ENCODE measurements at places on chromosomes 11 and 22.
A peak's percentile ranks its signal among the peaks of the same experiment; 100 is the strongest.

DNA sequence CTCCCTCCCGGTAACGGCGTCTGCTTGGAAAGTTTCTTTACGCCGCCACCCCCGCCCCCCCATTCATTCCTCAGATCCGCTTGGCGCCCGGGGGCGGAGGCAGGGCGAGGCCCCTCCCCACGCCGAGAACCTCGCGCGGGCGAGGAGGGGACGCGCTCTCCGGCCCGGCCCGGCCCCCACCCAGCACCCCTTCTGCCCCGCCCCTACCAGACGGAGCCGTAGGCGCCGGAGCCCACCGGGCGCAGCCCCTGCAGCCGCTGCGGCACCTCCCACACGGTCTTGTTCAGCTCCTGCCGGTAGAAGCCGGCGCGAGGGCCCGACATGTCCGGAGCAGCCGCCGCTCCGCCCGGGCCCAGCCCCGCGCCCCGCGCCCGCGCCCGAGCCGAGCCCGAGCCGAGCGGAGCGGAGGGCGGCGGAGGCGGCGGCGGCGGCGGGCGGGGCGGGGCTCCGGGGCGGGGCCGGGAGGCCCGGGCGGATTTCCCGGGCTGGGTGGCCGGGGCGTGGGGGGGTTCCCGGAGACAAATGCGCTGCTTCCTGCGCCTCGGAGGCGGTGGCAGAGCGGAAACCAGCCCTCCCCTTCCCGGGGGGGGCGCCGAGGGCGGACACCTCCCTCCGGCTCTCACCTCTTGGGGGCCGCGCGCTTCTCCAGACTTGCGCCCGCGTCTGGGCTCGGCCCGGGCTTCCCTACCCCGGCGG is at the start of gene MAPK11:
MAPK11 (minus strand) TSS at position 411 of the 696 bp plus-strand sequence; CDS start at position 323, 88 bp downstream.
- DNase-seq: peak; percentile 41

GRCh38 chr11:123195188-123196059 is at the start of gene CLMP:
CLMP (minus strand) TSS chr11:123195248; CDS start chr11:123194940, 308 bp downstream.
- DNase-seq: no peak

GRCh38 chr11:120255519-120255866 is 15.6 kb downstream of the POU2F3 start:
- no peak for DNase-seq

GRCh38 chr11:134521001-134521400 is 109.0 kb upstream of the B3GAT1 start:
- DNase-seq: no peak

DNA sequence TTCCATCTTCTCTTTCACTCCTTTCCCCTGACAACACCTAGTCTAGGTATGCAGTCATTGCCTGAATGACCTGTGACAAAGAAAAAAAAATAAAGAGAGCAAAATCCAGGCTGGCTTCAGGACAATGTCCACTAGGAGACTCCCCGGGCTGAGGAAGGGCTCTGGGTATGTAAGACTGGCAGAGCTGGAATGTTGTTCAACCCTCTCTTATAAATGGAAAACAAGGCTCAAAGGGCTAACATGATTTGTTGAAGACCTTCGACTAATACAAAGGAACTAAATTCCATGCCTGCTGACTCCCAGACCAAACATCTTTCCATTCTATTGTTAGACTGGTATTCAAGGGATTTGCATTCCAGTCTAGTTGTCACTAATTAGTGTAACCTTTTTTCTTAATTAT is 122.2 kb downstream of the ARL14EP start:
- no peak for DNase-seq

- DNase-seq: no peak
Observed at GRCh38 chr11:86802601-86803051, 2.3 kb downstream of the PRSS23 start.

DNA sequence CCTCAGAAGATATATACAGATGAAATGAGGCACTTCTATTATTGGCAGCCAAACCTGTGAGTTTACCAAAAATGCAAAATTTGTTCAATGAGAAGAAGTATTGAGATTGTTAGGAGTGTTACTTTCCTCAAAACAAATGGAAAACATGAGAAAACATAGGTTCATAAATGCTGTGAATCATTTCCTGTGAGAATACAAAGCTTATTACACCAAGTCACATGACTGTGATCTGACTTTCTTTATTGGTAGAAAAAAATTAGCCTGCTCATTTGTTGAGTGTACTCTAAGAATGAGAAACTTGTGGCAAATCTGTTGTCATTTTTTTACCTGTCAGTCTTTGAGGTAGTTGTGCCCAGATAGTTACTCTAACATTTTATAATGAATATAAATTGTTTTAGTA is 215.1 kb downstream of the TMEM135 start:
- no peak for DNase-seq

GRCh38 chr11:30091737-30092136 is 74.9 kb upstream of the KCNA4 start:
- no peak for DNase-seq

- DNase-seq: no peak
Observed at GRCh38 chr22:43829904-43830851, 18.1 kb upstream of the EFCAB6 start.

- no peak for DNase-seq
Observed at GRCh38 chr11:129394709-129395108, 19.1 kb downstream of the BARX2 start.

DNA sequence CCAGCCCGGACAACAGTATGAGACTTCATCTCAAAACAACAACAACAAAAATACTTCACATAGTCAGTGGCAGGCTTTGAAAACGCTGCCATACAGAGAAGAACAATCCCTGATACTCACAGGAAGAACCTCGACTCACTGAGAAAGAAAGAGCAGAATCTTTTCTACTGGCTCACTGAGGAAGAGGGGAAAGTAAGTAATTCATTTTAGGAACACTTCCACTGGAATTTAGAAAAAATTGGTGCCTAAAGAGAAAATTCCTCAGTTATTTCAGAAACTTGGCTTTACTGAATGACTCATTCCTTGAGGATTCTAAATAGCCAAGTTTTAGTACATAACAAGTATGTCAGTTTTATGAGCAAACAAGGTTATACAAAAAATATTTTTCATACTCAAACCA is 12.3 kb downstream of the NARS2 start:
- no peak for DNase-seq

DNA sequence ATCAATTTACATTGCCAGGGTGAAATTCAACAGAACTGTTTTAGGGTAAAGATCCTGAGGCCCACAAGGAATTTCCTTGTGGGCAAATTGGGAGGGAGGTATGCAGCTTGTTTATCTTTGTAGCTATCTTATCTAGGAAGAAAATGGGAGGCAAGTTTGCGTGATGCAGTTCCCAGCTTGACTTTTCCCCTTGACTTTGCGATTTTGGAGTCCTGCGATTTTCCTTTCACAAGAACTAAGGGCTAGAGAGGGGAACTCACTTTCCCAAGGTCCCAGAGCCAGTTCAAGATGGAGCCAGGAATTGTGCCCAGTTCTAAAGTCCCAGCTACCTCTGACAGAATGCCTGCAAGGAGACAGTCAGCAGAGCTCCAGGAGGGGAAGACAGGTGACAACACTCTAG is 30.7 kb downstream of the RIBC2 start:
- DNase-seq: no peak

- DNase-seq: no peak
Observed at GRCh38 chr22:41264408-41264941, 21.5 kb downstream of the RANGAP1 start.

DNA sequence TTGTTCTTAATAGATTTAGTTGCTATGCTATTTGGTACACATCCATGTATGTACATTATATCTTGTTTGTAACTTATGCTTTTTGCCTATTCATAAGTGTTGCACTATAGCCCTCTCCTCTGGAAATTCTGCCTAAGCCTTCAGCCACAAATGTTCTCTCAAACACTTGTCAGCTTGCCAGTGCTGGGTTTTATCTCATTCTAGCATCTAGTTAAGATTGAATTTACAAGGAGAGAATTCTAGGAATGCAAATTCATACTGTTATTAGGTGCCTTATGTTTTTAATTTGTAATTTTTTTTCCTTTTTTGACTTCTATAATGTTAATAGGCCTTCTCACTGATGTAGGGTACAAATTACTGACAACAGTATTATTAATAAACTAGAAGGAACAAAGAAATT is 14.6 kb upstream of the CTSC start:
- DNase-seq: no peak

GRCh38 chr11:103681855-103682254 is 354.6 kb upstream of the DDI1 start:
- DNase-seq: no peak

- DNase-seq: no peak
Observed at GRCh38 chr11:108958368-108959104, 293.7 kb downstream of the DDX10 start.

DNA sequence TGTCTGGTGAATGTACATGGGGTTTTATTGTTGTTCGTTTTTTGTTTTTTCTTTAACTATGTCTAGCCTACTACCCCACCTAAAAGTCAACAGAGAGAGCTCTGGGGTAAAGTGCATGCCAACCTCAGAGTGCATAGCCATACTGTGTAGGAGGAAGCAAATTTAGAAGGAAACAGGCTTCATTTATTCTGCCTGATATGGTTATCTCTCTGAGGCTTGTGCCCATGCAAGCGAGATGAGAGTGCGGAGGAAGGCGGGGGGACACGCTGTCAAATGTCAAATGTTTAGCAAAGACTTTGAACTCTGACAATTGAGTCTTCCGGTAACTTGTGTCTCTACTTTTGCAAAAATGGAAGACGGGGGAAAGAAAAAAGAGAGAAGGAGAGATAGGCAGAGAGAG is 295.5 kb downstream of the ETS1 start:
- peak; percentile 60 for DNase-seq

DNA sequence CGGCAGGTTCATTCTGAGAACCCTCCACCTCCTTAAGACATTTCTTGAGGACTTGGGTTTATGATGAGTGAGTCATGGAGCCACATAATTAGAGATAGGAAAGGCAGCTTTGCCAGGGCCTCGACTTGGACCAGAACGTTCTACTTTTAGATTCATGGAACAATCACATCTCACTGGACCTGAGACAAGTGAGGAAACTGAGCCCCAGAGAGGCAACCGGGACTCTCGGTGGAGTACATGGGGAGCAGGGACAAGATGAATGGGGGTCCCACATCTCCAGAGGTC is 59.5 kb downstream of the LINC01488 start:
- no peak for DNase-seq

GRCh38 chr22:23683545-23683944 is 7.3 kb upstream of the RGL4 start:
- no peak for DNase-seq
